ENCODE measurements at places on chromosomes 16 and 17.

- no peak for DNase-seq
Measured at GRCh38 chr16:14286368-14287230, 215.5 kb downstream of the MRTFB start.

GRCh38 chr17:68431661-68432071 is 25.6 kb downstream of the WIPI1 start:
- DNase-seq, result no peak

DNA sequence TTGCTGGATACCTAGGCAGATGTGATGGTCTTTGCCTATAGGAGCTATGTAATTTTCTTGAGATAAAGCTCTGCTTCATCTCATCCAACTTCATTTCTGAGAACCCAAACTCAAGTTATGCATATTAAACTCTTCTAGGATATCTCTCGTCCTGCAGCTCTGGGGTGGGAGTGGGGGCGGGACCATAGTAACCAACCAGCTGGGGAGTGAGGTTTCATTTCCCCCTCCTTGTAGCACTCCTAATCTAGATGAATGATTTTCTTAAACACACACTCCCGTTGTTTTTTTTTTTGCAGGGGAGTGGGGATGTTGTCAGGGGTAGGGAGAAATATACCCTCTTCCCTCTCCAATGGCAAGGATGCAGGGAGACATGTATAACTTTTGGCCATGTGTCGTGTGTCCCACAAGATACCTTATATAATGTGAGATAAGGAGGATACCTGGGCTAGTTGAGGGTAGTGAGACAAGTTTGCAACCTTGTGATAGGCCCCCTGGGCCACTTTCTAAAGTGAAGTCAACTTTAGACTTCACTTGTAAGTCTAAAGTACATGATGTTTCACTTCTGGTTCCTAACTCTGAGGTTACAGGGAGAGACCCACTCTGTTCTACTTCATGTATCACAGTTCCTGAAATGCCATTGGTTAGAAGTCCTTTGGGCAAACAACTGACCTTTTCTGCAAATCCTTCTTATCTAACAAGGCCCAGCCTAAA is 10.5 kb upstream of the HEATR6 start:
- peak; percentile 19 for DNase-seq

GRCh38 chr17:248337-249235 is 67.1 kb upstream of the DOC2B start:
- DNase-seq, result no peak

DNA sequence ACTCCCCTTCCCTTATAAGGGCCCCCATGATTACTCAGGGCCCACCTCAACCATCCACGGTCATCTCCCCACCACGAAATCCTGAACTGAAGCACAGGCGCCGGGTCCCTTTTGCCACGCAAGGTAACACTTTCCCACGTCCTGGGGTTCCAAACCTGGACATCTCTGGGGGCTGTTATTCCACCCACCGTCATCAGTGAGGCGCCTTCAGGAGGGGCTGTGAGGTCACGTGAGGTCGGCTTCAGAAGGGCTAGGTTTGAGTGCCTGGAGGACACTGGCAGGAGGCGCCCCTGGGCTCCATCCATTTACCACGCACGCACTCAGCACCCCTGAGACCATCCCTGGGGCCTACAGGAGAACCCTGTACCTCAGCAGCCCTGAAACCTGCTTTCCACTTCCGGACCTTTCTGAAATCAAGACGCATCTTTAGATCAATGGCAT is 4.1 kb downstream of the CD2BP2 start:
- no peak for DNase-seq

DNA sequence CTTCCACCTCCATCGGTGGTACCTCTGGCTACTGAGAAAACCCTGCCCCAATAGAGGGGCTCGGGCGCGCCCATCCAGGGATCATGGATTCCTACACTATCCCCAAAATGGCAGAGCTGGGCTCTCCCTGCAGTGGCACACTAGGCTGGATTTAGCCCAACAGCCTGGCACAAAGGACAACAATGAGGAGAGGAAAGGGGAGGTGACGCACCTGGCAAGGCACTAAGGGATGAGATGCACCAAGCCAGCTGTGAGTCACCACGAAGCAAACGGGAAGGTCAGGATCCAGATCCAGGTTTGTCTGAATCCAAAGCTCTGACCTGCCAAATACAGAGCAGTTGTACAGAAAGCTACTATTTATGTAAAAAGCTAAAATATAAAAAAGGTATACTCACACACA is 18.1 kb downstream of the UBE2O start:
- DNase-seq, result no peak

DNA sequence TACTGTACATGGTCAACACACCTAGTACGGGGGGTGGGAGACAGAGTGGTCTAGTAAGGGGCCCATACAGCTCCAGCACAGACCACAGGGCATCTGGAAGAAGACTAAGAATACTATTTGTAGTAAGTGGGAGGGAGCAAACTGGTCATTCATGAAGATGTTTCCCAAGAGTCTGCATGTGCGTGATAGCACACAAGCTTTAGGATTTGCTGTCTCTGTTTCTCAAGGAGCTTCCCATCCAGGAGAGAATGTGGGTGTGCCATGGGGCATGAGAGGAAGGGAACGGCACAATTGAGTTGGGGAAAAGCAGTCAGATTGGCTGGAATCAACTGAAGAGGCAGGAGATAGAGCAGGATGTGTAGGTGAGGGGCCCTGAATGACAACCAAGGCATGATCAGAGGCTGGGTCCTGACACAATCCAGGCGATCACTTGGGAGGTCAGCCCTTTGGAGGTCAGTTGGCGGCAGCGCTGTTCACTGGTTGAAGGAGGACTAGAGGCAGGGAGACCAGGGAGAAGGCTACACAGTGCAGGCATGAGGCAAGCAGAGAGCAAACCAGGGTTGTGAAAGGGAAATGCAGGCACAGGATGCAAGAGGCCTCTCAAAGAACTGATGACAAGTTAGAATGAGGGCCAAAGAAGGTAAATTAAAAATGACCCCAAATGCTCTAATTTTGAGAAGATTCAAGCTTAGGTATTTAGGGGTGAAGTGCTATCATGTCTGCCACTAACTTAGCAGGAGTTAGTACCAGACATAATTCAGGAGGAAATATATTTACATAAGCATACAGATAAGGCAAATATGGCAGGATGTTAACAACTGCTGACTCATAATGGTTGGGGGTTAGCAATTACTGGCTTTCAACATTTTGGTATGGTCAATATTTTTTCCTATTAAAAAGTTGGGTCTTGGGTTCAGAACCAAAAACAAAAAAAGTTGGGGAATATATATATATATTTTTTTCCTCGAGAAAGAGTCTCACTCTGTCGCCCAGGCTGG is 10.3 kb downstream of the UBE2O start:
- DNase-seq, result peak; percentile 33

- DNase-seq, result no peak
Measured at GRCh38 chr17:19800571-19800970, 52.5 kb upstream of the ALDH3A1 start.

- no peak for DNase-seq
Measured at GRCh38 chr16:23398987-23399805, 53.8 kb downstream of the COG7 start.

DNA sequence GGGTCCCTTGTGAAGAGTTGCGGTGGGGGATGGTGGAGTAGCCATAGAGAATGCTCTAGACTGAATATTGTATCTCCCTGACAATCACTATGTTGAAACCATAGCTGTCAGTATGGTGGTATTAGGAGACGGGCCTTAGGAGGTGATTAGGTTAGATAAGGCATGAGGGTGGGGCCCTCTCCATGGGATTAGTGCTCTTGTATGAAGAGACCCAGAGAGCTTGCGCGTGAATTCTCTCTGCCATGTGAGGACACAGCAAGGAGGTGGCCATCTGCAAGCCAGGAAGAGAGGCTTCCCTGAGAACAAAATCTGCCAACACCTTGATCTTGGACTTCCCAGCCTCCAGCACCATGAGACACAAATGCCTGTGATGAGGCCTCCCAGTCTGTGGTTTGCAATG is 34.5 kb upstream of the MGAT5B start:
- no peak for DNase-seq

DNA sequence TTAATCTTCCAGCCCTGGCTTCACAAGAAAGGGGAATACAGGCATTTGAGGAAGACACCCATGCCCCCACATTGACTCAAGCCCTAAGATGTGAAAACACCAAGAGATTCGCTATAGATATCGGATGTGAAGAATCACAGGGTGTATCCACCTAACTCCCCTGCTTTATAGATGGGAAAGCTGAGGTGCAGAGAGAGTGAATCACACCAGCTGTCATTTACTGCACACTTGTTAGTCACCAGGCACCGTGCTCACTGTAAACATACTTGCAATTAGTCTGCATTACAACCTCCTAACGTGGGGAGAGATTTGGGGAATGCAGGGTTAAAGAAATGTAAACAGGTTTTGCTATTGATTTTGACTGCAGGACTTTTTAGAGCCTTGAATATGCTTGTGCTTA is 325.5 kb downstream of the C16orf95 start:
- DNase-seq, result no peak

- no peak for DNase-seq
Measured at GRCh38 chr16:66036184-66036583, 330.3 kb upstream of the CDH5 start.

DNA sequence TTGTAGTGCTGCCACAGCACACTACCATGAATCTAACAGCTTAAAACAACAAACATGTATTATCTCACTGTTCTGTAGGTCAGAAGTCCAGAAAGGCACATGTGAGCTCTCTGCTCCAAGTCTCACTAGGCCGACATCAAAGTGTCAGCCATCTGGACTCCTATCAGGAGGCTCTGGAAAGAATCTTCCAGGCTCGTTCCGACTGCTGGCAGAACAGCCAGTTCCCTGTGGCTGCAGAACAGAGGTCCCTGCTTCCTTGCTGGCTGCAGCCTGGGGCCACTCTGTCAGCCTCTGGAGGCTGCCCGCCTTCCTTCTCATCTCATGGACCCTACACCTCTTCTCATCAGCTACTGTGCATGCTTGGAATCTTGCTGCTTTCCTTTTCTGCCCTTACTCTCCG is 168.9 kb downstream of the CBLN1 start:
- no peak for DNase-seq

- DNase-seq, result no peak
Measured at GRCh38 chr17:52823155-52823554, 664.6 kb upstream of the CA10 start.

DNA sequence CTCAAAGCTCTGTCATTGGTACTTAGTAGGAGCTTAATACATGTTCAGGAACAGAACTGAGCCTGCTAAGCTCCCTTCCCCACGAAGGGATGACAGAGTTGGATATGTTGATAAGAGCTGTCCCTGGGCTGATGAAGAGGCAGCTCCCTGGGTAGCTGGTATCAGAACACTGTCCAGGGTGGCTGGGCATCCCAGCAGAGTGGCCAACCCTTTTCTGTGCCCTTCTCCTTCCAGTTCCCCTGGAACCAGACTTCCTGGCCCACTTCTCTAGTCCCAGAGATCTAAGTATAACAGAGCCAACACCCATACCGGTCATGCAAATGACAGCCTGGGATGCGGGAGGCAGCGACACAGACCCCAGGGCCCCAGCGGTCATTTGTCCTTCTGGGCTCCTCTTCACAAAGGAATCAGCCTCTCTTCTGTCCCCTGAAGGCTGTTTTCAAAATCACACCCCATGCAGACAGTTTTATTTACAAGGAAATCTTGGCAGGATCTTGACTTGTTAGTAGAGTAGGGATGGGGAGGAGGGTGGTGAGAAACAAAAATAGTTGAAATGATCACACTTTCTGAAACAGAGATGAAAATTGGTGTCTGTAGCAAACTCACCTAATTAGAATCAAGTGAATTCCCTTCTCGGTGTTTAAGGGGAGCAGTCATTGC is 1.4 kb upstream of the RHBDL3 start:
- no peak for DNase-seq

GRCh38 chr17:39653662-39654331 is 11.4 kb upstream of the TCAP start:
- DNase-seq, result peak; percentile 80

- DNase-seq, result no peak
Measured at GRCh38 chr17:10842658-10843057, 4.8 kb upstream of the PIRT start.

DNA sequence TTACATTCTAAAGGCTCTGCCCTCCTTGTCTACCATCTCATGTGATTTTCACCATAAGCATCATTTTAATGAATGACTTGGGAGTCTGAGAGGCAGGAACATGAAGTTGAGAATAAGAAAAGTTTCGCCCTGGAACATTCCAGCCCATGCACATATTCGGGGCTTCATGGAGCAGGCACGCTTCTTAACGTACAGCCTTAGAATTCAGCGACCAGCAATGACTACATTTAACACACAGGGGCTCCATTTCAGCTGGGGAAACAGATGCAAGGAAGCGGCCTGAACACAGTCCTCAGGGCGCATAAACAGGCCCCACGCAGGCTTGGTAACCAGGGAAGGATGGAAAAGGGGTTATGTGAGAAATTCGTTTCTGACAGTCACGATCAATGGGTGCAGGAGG is 357.4 kb downstream of the SLC39A11 start:
- no peak for DNase-seq

GRCh38 chr17:7228920-7229319 is 5.4 kb downstream of the DVL2 start:
- DNase-seq, result no peak

DNA sequence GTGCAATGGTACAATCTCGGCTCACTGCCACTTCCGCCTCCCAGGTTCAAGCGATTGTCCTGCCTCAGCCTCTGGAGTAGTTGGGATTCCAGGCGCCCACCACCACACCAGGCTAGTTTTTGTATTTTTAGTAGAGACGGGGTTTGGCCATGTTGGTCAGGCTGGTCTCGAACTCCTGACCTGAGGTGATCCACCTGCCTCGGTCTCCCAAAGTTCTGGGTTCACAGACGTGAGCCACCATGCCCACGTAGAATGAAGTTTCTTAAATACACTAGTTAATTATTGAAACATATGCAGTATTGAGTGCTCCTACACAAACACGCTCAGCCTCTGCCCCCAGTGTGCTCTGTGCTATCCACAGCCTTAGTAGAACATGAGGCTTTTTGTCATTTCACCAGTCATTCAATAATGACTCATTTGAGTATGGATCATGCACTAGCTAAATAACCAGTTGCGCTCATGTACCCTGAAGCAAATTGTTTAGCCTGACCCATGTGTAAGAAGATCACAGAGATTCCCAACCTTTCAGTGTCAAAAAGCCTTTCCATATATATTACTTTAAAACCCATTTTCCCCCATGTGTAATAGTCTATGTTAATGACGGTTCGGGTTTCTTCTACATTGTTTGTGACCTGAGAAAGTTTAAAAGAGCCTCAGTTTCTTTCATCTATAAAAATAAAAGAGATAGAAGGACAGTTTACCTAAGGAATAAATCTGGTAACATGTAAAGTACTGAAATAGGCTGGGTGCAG is 49.7 kb downstream of the TUBD1 start:
- no peak for DNase-seq

DNA sequence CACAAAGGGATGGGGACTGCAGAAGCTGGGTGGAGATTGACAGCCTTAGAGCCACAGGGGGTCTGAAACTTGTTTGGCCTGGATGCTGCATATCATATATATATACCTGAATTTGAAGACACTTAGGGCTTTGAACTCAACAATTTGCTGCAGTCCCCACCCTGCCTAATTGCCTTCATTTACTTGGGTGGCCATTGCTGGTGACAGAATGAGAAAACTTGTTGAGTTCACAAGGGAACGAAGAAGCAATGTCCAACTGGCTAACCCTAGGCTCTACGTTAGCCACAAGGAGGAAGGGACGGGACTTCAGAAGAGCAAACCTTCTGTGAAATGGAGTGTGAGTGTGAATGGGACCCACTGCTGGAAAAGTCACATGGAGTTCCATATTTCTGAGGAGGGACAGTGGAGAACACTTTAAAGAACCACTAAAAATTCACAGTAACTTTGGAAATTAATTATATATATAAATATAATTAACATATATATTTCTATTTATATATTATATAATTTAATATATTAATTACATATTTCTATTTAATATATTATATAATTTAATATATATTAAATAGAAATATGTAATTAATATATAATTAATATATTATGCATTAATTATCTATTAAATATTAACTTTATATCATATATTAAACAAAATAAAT is 215.3 kb upstream of the SOX9 start:
- no peak for DNase-seq
